ENCODE measurements at places on chromosomes 6 and 20.

DNA sequence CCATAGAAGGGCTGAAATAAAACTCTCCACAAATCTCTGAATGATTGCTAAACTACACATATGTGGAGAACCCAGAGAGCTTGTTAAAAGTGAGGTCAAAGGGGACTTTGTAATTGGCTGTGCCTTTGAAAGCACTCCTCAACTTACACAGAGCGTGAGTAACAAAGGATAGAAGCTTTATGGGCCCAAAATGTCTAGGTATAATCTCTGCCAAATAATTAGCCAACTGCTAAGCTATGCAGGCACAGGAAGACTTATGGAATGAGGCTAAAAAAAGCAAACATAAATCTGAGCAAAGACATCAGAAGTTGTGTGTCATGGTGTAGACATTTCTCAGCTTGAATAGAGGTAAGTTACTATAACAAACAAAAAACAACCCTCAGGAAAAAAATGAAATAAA lies 23.3 kb upstream of the UST start:
- no peaks in the 10 kb centered on the region for H3K4me1 ChIP-seq
- H3K36me3 ChIP-seq = no peaks in the 10 kb centered on the region
- no peak overlapping the region for H3K4me3 ChIP-seq
- H3K27ac ChIP-seq = no peak overlapping the region
- DNase-seq = no peak
- no peaks in the 10 kb centered on the region for H3K27me3 ChIP-seq

GRCh38 chr6:32641122-32641521 lies 3.9 kb downstream of the HLA-DQA1 start:
- H3K36me3 ChIP-seq = no peaks in the 10 kb centered on the region
- no peak overlapping the region for H3K4me3 ChIP-seq
- no peak for DNase-seq
- H3K4me1 ChIP-seq = no peaks in the 10 kb centered on the region
- H3K27me3 ChIP-seq = no peaks in the 10 kb centered on the region

GRCh38 chr20:37223053-37223452 lies 38.6 kb downstream of the GHRH start:
- peaks cover 44% of the 10 kb centered on the region for H3K4me1 ChIP-seq
- H3K27ac ChIP-seq = no peak overlapping the region

DNA sequence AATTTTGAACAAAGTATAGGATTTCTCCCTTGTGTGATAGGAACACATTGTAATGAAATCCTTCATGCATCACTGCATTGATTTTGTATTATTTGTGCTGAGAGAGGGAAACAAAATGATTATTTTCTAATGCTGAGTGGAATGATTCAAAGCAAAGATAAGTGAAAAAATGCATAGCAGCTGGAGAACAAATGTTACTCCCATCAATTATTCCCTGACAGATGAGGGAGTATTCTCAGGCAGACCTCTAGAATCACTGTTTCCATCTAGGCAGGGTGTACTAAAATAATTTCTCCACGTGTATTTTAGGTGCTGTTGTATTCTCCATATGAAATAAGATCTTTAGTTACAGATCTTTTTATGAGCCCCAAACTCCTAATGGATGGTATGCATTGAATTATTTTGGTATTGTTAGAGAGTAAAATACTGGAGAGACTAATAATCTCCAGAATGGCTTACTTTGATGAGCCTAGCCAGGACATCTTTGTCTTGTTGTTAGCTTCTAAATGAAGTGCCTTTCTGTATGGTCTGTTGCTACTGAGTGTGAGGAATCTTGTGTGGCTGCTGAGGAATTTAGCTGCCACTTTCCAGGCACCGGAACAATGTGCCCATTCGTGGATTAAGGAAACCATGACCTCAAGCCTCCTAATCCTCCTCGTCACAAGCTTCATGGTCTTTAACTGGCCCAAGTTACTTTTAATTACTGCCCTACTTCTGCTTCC lies 39.6 kb downstream of the RNF217 start:
- no peaks in the 10 kb centered on the region for H3K4me1 ChIP-seq
- DNase-seq = no peak
- peak overlapping the region; percentile 38 for H3K4me3 ChIP-seq
- no peaks in the 10 kb centered on the region for H3K36me3 ChIP-seq

DNA sequence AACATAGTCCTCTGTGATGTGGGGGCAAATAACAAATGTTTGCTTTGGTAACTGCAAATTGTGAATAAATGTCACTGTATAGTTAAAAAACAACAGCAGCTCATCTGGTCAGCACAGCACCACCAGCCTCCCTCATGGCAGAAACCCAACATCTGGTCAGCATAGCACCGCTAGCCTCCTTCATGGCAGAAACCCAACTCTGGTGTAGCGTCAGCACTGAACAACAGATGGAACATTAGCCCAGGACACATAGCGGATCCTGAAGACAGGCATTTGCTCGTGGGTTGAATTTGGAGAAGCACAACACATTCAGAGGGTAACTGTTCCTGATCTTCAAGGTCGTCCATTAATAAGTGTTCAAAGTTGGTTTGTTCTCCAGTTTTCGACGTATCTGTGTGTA lies 265.9 kb downstream of the DLL1 start:
- H3K4me3 ChIP-seq = no peak overlapping the region
- no peaks in the 10 kb centered on the region for H3K27me3 ChIP-seq
- H3K4me1 ChIP-seq = peaks cover 30% of the 10 kb centered on the region
